A549 treated with AZD2906 at 1 μM for 4 hours (cell line): ENCODE measurements at places on chromosomes 2 and 18. TPM values are rescaled to one million over a fixed set of nuclear protein-coding genes. Genes with fewer than 3 reads are reported as not detected.

PFN4 gene
- total RNA-seq, result 1.4 to 2.5 TPM (median 1.7 TPM) in 5 replicates

ST8SIA5 gene
- total RNA-seq, result 0.07 TPM in 1 of 5 replicates, not detected in the others

TRABD2A gene
- 10.5 to 15.5 TPM (median 13.2 TPM) in 5 replicates for total RNA-seq

SATB2 gene
- total RNA-seq, result 2.7 to 3.2 TPM (median 3.0 TPM) in 5 replicates

DUSP2 gene
- total RNA-seq, result 0.26 to 0.52 TPM (median 0.38 TPM) in 5 replicates

PRKAG3 gene
- not detected in 5 replicates for total RNA-seq

IL1RL1 gene
- total RNA-seq, result 0.80 to 1.4 TPM (median 1.2 TPM) in 5 replicates

CRYGC gene
- total RNA-seq, result not detected in 5 replicates

MRO gene
- total RNA-seq, result 0.08 to 0.36 TPM (median 0.26 TPM) in 5 replicates

FARSB gene
- total RNA-seq, result 41.1 to 45.8 TPM (median 41.8 TPM) in 5 replicates

HOXD4 gene
- total RNA-seq, result 0.15 to 0.52 TPM (median 0.38 TPM) in 5 replicates

RGPD6 gene
- 5.6 to 9.3 TPM (median 6.8 TPM) in 5 replicates for total RNA-seq

MFSD2B gene
- total RNA-seq, result 0.42 to 0.79 TPM (median 0.56 TPM) in 5 replicates

EFEMP1 gene
- 27.8 to 54.7 TPM (median 39.6 TPM) in 5 replicates for total RNA-seq

CCDC148 gene
- 0.22 to 0.62 TPM (median 0.39 TPM) in 5 replicates for total RNA-seq

PLCD4 gene
- 0.22 to 0.80 TPM (median 0.38 TPM) in 5 replicates for total RNA-seq

CROCC2 gene
- total RNA-seq, result not detected in 5 replicates

FBXO36 gene
- total RNA-seq, result 0.93 to 1.7 TPM (median 1.3 TPM) in 5 replicates

TBR1 gene
- 0.01 to 0.20 TPM (median 0.06 TPM) in 4 of 5 replicates, not detected in the other for total RNA-seq

CNTNAP5 gene
- total RNA-seq, result not detected in 5 replicates

AOX1 gene
- total RNA-seq, result 4.6 to 8.3 TPM (median 5.3 TPM) in 5 replicates

ATRAID gene
- total RNA-seq, result 211 to 221 TPM (median 213 TPM) in 5 replicates

FOXI3 gene
- 0.05 to 0.06 TPM (median 0.05 TPM) in 4 of 5 replicates, not detected in the other for total RNA-seq

CFC1 gene
- 0.11 TPM in 1 of 5 replicates, not detected in the others for total RNA-seq

MEP1B gene
- total RNA-seq, result 0.04 to 0.10 TPM (median 0.05 TPM) in 5 replicates

NCKAP5 gene
- 0.76 to 1.1 TPM (median 0.79 TPM) in 5 replicates for total RNA-seq

ABHD1 gene
- total RNA-seq, result 1.3 to 1.6 TPM (median 1.3 TPM) in 5 replicates

CBLN2 gene
- total RNA-seq, result 0.04 to 0.18 TPM (median 0.07 TPM) in 5 replicates

SIGLEC15 gene
- total RNA-seq, result 0.03 to 0.06 TPM in 2 of 5 replicates, not detected in the others

IL1B gene
- 0.07 to 0.21 TPM (median 0.14 TPM) in 5 replicates for total RNA-seq
